ENCODE measurements at places on chromosomes 6 and 20.

DNA sequence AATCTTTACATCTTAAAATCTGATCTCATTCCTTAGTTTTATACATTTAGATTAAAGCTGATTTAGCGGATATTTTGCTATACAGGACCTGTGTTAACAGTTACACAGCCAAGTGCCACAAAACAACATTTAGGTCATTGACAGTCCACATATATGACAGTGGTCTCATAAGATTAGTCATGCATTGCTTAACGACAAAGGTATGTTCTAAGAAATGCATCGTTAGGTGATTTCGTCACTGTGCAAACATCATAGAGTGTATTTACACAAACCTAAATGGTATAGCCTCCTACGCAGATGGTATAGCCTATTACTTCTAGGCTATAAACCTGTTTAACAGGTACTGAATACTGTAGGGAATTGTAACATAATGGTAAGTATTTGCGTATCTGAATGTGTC is 21.6 kb downstream of the ADGRG6 start:
- DNase-seq = no peak

GRCh38 chr6:99660206-99660605 is 53.6 kb downstream of the PRDM13 start:
- DNase-seq = no peak

- peak; percentile 90 for DNase-seq
These were observed 51.1 kb downstream of the GTF2H5 start for GRCh38 chr6:158219228-158219627.

DNA sequence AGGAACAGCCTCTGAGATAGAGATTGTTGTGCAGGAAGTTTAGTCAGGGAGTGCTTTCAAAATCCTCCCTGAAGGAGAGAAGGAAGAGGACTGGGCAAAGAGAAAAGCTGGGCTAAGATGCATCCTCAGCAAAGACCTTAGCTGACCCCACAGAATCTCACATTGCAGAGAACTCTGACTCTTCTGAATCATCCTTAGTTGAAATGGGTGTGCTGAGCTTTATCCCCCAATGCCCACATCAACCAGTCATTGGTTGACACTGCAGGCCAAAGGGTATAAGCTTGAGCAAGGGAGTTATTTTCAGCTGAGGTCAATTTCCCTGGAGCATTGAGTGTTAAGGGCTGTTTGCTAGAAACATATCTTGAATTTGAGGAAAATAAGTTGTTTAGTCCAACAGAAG is 732.2 kb downstream of the CBLN4 start:
- DNase-seq = no peak

GRCh38 chr6:148867862-148868261 is 121.0 kb downstream of the UST start:
- DNase-seq = peak; percentile 65

DNA sequence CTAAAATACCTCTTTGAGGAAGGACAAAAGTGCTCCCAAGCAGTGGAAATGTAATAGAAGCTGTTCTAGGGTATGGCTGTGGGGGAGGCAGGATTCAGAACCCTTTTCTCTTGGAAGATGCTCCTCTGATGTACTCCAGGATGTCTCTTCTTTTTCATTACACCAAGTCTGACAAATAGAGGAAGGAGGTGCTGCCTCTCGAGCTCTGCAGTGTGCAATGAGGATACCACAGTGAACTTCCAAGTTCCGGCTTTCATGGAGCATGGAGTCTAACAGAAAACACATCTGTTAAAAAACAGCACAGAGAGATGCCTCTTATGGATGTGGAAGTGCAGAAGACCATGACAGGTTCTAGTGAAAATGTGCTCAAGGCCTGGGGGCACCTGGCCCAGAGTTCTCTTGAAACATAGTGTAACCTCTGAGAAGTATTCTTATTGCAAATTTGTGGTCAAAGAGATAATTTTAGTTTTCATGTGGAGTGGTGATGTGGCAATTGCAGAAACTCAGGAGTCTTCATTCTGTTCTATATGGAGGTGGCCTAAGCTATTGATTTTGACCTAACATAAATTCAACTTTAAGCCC is 362.0 kb upstream of the CITED2 start:
- no peak for DNase-seq

DNA sequence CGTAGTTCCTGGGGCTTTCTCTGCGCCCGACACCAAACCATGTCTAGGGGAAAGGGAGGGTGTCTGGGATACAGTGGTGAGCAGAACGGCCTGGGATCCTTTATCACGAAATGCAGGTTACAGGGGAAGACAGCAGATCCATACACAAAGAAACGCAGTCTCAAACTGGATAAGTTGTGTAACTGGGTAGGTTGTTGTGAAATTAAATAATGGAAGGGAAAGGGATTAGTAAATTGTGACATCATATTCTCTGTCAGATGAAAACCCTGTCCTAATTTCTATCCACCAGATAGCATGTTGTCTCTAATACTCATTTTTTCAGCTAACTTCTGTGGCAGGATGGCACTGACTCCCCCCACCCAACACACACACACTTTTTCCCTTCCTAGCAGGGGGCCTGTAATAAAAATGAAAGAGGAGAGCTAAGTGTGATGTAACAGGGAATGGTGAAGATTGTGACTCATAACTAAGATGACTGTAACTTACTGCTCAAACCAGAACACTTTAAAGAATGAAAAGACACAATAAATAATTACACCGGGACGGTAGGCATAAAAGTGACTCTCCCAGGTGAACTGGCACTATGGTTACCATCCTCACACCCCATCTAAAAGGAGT is 769 bp upstream of the TRPC4AP start:
- peak; percentile 86 for DNase-seq

DNA sequence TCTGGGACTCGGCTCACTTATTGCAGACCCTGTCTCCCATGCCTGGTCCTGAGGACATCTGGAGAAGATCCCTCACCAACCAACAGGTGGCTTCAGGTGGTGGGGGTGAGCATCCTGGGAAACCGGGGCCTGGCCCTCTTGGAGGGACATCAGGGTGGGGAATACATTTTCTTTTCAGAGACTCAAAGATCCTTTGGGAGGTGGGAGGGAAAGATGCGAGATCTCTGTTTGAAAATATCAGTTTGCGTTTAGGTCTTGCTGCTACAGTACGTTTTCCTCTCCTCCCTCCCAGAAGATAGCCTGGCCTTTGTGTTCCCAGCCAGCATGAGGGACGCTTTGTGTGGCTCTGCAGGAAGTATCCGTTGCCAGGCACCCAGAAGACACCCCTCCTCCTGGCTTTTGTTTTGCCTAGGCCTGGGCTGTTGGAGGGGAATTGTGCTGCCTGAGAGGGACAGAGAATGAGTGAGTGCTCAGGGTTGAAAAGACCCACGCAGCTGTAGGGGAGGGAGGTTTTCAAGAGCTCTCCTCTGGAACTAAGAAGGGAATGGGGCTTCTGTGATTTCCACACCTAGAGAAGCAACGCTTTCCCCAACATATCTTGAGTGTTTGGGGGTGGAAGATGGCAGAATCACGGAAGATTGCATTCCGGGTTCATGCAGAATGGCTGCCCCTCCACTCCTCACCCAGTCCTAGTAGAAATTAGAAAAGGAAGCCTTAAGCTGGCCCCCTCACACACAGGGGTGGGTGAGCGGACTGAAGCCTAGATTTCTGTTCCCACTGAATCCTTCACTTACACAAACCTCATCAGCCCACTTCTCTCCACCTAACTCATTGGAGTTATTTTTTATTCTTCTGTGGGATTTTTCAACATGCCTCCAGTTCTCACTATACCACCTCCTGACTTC is 22.0 kb upstream of the SLC2A12 start:
- DNase-seq = no peak

- DNase-seq = no peak
These were observed 58.9 kb upstream of the NAA20 start for GRCh38 chr20:19958219-19958618.

DNA sequence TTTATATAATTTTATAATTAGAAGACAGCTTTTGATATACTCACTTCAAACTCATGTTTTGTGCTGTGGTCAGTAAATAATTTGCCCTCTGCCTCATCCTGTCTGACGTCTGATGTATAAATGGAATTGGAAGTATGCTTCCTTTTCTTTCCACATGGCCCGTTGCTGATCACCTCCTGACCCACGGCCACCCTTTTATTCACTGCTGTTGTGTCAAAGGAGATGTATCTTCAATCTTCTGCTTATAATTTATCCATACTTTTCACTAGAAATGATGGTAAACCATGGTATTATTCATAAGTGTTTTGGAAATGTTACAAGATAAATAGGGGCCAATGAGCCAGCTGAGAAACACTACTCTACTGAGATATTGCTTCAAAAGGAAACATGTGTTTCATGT is 841.8 kb downstream of the PHF3 start:
- DNase-seq = no peak

- peak; percentile 99 for DNase-seq
These were observed 45.6 kb upstream of the RAB23 start for GRCh38 chr6:57267586-57268293.

GRCh38 chr6:106064756-106065155 is 21.4 kb upstream of the PRDM1 start:
- DNase-seq = peak; percentile 70

- no peak for DNase-seq
These were observed 308.3 kb upstream of the FOXQ1 start for GRCh38 chr6:1003394-1004160.

GRCh38 chr6:75609639-75610590 is 8.2 kb downstream of the SENP6 start:
- peak; percentile 54 for DNase-seq

- no peak for DNase-seq
These were observed 58.0 kb upstream of the TFB1M start for GRCh38 chr6:155372256-155372655.
